Right renal cortex interstitium (tissue), 3 donors: ENCODE measurements at places on chromosomes 4 and X. TPM values are rescaled to one million over a fixed set of nuclear protein-coding genes. Genes with fewer than 3 reads are reported as not detected.

- DNase-seq = no peak
Measured at GRCh38 chr4:182823576-182823975, 93.6 kb downstream of the DCTD start.

- no peak for DNase-seq
Measured at GRCh38 chrX:92260102-92260501, 480.9 kb downstream of the PCDH11X start.

DNA sequence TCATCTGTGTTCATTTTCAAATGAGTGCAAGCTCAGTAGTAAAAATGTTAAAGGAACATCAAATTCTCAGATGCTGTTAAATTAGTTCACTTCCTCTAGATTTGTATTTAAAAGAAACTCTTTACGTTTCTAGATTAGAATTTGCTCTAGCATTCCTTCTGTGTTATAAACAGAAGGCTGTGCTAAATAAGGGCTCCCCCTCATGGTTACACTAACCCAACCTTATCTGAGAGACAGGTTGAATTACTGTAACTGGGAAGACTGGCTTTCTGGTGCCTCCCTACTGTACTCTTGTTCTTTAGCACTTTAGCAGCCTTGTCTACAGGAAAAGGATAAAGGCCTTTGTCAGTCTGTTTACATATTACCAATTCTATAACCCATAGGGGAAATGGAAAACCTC is 56.8 kb downstream of the RXFP1 start:
- DNase-seq = no peak

DNA sequence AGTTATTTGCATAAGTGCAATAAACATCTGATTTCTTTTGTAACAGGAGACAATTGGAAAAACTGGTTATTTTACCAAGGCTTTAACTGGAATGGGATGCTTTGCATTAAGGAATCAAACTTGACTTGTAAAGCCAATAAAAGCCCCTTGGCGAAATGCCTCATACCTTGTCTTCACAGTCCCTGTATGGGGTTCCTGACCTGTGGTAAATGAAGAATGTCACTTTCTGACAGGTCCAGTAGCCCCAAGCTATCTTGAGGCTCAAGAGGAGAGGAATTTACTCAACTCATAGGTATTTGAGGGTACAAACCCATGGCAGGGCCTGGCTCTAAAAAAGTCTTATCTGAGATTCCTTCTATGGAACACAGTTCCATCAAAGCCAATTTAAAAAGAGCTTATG is 78.0 kb downstream of the ACOX3 start:
- DNase-seq = no peak

DNA sequence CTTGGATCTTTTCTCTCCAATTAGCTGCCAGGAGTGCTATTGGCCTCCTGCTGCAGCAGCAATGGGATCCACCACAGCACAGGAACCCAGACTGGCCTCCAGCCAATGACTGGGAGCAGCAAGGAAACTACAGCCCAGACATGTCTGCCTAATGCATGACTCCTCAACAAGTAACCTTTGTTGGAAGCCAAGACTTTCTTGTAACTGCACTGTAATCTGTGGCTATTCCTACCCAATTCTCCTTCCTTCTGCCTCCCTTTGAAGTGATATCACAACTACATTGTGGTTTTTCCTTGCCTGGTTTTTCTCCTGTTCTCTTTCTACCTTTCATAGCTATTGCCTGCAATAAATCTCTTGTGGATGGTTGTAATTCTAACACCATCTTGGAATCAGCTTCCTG is 39.8 kb downstream of the SNCA start:
- DNase-seq = no peak

DNA sequence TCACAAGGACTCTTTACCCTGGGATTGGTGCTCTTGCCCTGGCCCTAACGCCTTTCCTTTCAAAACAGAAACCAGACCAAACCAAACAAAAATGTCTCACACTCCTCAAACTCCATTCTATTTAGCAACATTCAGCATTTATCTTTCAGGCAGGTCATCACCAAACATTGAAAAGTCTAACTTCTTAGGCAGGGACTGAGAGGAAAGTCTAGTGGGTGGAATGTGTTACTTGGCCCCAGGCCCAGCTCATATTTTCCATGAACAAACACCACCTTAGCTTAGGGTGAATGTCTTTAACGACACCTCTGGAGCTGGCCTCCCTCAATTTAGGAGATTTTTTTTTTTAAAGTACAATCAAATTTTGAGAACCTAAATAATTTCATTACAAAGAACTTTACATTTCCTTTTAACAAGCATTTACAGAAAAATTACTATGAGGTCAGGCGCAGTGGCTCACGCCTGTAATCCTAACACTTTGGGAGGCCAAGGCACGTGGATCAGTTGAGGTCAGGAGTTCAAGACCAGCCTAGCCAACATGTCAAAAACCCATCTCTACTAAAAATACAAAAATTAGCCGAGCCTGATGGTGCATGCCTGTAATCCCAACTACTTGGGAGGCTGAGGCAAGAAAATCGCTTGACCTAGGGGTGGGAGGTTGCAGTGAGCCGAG is 10.2 kb upstream of the N4BP2 start:
- no peak for DNase-seq

GRCh38 chr4:99507349-99507748 is 3.5 kb upstream of the C4orf17 start:
- DNase-seq = no peak

DNA sequence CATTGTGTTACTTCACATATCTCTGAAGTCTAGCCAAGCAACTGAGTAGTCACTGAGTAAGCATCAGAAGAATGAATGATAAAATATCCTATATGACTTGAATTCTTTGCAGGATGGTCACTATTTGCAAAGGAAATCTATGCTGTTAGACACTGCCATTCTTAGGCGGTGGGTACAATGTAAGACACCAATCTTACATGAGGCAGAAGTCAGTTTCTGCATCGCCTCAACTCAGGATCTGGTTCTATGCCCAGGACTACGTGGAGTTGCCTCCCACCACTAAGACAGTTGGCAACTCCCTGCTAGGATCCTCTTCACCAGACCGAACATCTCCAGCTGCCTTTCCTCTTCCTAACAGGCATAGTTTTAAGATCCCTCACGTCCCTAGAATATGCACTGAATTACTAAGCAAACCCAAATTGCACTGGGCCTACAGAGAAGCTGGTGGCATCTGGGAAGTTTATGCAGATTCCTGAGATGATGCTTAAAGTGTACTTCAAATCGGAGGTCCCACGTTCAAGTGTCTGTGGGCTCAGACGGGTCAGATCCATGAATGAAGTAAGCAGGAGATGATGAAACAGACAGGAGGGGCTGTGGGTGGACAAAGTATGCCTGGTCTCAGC is 45.6 kb downstream of the SEL1L3 start:
- no peak for DNase-seq

DNA sequence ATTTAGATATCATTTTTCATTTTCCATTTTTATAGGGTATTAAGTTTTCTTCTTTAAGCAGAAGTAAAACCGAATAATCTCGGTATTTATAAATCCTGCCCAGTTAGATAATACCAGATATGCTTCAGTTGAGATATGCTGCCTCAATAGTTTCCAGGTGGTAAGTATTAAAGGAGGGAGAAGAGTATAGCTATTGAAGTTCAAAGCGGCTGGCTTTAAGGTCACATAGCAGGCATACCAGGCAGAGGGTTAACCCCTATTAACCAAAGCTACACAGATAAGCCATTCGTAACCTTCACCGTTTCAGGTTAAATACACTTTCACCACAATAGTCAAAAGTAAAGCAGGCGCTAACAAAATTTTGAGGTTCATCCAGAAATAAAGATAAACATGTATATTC is 54.2 kb downstream of the EDNRA start:
- DNase-seq = no peak

USP17L19 gene
- polyA plus RNA-seq = not detected

TAF7L gene
- polyA plus RNA-seq = 0.58 TPM

GAGE10 gene
- polyA plus RNA-seq = not detected

GYPE gene
- 4.0 TPM for polyA plus RNA-seq

ADH7 gene
- not detected for polyA plus RNA-seq

REPS2 gene
- 20.1 TPM for polyA plus RNA-seq

C1QTNF7 gene
- polyA plus RNA-seq = 22.7 TPM

TIGD4 gene
- polyA plus RNA-seq = 2.0 TPM

SPANXA2 gene
- polyA plus RNA-seq = not detected

LRBA gene
- polyA plus RNA-seq = 73.8 TPM

GAB3 gene
- 2.0 TPM for polyA plus RNA-seq

PNMA3 gene
- 27.8 TPM for polyA plus RNA-seq

SMIM31 gene
- polyA plus RNA-seq = 0.55 TPM

CTAG1B gene
- not detected for polyA plus RNA-seq
